ENCODE measurements at places on chromosomes 3 and 15.

DNA sequence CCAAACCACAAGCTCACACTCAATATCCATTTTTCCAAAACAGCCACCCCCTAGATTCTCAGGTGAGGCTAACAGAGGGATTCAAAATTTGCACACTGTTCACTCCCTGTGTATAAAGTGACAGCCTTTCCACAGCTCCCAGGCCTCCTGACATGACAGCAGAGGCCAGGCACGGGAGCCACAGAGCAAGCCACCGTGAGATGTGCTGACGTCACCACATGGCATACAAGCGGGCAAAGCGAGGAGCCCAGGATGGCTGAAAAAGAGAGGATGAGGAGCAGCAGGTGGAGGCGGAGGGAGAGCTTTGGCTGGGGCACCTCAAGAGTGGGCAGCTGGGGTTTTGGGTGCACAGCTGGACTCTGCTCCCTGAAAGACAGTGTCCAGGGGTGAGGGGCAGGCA, 27.1 kb downstream of the EHD4 start:
- no peak for DNase-seq

GRCh38 chr15:67175643-67176071, 78.8 kb downstream of the AAGAB start:
- peak; percentile 64 for DNase-seq

DNA sequence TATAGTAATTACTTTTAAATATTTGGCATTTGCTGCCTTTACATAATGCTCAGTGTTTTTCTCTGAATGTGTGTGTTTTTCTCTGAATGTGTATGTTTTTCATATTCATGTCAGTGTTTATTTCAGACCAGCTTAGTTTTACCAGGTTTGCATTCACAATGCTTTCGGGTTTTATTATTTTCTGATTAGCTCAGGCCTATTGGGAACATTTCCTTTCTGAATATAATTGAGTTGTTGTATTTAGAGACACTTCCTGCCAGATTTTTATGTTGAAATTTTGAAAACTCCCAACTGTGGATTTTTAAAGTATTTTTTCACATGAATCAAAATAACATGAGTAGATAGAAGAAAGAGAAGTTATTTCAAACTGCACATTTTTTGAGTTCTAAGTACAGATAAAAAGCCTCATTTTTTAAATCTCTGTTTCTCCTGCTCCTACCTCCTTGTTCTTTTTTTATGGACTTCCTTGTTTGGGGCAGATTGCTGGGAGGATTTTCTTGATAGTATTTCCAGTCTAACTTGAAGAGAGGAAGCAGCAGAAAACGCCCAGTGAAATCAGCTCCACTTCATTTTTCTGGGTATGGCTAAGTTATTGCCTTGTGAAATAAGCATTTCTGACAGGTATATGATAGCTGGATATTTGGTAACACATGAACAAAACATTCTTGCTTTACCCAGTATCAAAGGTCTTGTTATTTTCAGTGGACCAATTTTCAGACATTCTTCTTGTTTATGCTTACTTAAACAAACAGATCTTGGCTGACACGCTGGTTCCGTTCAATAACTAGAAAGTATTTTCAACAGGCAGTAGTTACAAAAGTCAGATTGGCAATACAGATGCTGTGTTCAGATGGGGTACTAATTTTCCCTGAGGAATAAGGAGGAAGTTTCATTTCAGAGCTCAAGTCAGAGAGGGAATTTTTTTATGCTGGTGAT, 70.7 kb downstream of the RIOX2 start:
- DNase-seq: no peak

- peak; percentile 82 for DNase-seq
Measured at GRCh38 chr3:124363476-124363875, 366.8 kb upstream of the UMPS start.

GRCh38 chr3:127396473-127396872, 108.6 kb upstream of the PRR20G start:
- no peak for DNase-seq

DNA sequence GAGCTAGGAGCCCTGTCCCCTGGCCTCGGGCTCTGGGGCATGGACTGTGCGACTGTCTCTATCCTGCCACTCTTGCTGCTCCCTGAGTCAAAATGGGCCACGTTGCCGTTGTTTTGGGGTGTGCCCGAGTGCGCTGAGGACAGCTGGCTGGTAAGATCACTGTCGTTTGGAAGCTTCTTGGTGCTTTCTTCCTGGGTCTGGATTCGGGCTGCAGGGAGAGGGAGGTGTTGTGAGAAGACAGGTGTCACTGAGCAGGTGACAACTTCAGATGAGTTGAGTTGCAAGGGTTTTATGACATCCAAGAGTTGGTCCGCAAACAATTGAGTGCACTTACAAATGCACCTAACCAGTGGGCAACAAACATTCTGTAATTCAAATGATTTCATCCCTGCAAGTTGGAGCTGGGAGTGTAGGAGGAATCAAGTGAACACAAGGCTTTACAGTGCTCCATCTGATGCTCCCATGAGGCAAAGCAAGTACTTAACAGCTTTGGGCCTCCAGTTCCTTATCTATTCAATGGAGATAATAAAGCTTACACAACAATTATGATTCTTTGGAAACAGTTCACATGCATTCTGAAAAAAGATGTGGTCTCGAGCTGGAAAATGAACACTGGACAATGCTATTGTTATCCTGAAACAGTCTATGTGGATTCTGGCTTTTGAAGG, 11.0 kb upstream of the STARD5 start:
- no peak for DNase-seq

GRCh38 chr3:12135029-12135657, 23.6 kb downstream of the TIMP4 start:
- peak; percentile 54 for DNase-seq

- DNase-seq: no peak
Measured at GRCh38 chr15:81780966-81781365, 264.9 kb downstream of the MEX3B start.

- DNase-seq: peak; percentile 51
Measured at GRCh38 chr3:152524198-152525140, 255.7 kb downstream of the MBNL1 start.

- DNase-seq: no peak
Measured at GRCh38 chr3:13003608-13004007, 69.6 kb downstream of the IQSEC1 start.

GRCh38 chr3:72573051-72573450, 275.2 kb downstream of the SHQ1 start:
- no peak for DNase-seq

- peak; percentile 93 for DNase-seq
Measured at GRCh38 chr3:45551214-45552010, 43.1 kb upstream of the LIMD1 start.

DNA sequence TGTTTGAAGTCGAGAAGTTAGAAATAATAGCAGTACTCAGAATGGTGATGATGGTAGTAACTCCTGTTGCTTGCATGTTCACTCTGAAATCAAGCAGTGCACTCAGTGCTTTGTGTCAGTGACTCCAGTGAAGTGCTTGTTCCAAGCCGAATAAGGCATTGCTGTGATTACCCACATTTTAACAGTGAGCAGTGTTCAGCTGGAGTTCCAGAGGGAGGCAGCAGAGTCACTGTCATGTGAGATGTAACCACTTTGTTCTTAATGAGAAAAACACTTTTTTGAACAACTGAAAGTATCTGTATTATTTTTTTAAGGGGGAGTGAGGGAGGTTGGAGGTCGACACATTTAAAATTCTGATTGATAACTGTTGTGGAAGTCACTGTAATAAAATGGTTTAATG, 3.7 kb downstream of the MDFIC2 start:
- peak; percentile 10 for DNase-seq

DNA sequence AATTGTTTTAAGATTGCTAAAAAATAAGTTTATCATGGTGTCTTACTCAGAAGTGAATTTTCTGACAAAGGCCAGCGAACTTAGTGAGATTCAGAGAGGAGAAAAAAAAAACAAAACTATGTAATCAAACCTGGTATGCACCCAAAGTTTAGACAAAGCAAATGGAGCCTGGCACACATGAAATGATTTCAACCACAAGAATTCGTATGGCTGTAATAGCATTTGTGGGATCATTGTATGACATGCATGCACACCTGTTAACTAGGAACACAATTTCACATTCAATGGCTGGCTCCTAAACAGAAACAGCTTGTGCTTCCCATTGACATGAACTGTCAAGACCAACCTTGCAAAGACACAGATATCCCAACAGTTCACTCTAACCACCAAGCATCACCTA, 94.6 kb downstream of the ZIC4 start:
- DNase-seq: peak; percentile 17

- DNase-seq: no peak
Measured at GRCh38 chr3:133812872-133813271, 7.3 kb downstream of the SRPRB start.

DNA sequence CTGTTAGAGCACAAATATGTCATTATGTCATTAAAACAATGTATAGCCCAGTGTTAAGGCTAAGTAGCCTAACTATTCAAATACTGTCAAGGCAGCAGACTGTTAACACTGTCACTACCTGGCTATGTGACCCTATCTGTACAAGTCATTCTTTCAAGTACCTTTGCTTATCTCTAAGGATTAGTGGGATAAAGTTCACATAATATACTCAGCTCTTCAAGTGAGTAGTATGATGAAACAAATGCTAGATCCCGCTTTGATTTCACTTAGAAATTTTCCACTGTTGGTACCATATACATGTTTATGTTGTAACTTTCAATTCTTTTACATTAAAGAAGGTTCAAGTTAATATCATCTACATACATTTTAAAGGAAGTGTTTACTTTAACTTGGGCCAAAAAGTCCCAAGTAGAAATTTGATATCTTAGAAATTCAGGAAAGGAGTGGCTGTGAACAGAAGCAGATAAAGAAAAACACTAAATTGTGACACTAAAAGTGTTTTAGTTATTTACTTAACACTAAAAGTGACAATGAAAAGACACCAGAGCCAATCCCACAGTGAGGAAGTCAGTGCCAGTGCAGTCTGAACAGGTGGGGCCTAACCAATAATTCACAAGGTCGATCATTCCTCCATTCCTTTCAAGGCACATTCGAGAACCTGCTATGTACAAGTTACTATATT, 4.8 kb upstream of the RFX7 start:
- no peak for DNase-seq

- no peak for DNase-seq
Measured at GRCh38 chr3:156720826-156721225, 46.4 kb downstream of the TIPARP start.

DNA sequence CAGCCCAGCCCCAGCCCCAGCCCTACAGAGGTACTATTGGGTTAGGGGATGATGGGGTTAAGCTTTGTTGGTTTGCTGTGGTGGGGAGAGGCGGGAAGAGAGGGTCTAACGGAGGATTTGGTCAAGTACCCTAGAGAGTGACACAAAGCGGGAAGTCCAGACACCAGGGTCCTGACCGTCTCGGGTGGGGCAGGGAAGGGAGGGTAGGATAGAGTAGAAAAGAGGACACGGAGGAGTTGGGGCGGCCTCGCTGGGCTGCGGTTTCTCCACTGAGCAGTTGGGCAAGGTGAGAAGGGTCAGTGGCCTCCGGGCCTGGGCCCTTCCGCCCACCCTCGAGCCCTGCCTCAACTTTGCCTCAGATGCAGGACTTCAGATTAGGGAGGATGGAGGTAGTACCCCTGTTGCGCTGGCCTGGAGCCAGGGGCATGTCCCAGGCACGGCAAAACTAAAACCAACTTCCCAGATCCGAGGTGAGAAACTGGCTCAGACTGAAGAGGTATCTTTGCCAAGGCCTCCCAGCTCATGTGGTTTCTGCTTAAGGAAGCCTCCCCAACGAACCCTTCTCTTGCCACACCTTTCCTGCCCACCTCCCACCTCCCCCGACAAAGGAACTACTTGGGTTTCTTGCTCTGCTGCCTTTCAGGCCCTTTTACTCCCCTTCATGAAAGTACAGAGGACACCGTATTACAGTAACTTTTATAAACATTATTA, 551 bp downstream of the PML start:
- DNase-seq: no peak

DNA sequence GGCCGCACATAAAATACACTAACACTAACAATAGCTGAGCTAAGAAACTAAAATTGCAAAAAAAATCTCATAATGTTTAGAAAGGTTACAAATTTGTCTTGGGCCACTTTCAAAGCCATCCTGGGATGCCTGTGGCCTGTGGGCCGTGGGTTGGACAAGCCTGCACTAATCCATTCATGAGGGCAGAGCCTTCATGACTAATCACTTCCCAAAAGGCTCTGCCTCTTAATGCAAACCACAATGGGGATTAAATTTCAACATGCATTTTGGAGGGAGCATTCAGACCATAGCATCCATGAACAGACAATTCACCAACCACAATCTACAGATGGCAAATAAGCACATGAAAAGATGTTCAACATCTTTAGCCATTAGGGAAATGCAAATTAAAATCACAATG, 128.2 kb downstream of the SUCLG2 start:
- peak; percentile 96 for DNase-seq

All from fibroblast of skin of right quadriceps (primary cell).